ENCODE measurements at places on chromosomes 4 and X.

GRCh38 chr4:85955620-85956292, 404.1 kb downstream of the MAPK10 start:
- DNase-seq = no peak

GRCh38 chrX:49237060-49237459, 1.8 kb downstream of the CCDC22 start:
- DNase-seq = no peak

DNA sequence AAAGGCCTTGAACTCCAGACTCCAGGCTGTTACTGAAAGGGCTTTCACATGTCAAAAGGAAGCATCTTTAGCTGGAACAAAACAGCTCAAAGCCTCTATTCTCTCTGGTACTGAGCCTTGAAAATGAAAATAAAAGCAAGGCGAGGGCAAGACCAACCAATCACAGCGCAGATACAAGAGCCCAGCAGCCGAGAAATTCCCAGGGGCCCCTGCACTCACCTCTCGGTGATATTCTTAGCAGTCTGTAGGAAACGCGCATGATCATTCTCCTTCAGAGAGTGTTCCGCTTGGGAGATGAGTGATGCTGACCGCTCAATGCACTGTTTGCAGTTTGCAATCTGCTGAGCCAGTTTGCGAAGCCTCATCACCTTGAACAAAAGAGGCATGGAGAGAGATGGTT, 138.1 kb downstream of the MID1 start:
- DNase-seq = no peak

DNA sequence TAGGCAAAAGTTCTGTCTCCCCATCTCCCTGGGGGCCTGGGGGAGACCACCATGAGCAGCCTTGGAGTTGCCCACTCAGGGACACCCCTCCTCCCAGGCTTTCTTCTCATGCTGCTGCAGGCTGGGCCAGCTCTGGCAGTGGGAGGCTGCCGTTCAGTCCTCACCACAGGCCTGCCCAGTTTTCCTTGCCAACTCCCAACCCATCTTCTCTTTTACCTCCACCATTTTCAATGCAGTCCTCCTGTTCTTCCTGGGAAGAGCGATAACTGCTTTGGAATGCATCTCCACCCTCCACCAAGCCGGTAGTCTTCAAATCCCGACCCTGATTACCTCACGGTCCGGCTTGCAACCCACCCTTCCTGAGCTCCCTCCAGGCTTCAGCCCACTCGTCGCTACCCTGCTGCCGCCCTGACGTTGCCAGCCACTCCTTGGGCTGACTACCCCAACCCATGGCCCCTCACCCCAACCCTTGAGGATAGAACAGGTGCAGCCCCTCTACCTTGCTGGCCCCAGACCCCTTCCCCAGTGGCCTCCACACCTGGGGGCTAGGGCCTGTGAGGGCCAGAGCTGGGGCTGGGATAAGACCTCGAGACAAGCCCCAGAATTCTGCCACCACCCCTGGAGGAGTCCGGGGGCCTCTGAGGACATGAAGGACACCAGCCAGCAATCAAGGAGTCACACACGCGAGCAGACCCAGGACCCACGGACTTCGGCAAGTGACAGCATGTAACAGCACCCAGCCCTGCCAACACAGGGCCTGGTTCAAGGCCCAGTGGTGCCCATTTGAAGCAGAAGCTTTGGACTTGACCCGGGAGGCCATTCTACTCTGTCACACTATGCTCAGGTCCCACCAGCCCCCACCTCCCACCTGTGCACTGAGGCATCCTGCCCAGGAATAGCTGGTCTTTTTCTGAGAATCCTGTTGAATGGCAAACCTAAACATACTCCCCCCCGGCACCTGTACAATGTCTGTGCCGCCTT, 9.2 kb downstream of the WDR1 start:
- DNase-seq = no peak

GRCh38 chr4:13548059-13548983, 4.0 kb upstream of the NKX3-2 start:
- no peak for DNase-seq

DNA sequence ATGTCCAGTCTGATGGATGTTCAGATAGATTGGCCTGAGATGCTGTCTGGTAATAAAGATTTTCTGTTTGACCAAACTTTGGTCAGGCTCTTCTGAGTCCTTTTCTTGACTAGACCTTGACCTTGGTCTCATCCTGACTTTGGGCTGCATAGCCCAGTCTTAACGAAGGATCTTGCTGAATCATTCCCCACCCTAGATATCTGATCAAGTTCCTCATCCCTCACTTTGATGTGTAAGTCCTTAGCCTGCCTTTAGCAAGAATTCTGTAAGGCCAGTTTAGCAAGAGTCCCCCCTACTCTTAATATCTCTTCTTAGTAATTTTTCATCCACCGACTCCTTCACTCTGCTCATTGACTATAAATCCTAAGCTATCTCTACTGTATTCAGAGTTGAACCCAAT, 244.4 kb upstream of the JADE1 start:
- DNase-seq = no peak

DNA sequence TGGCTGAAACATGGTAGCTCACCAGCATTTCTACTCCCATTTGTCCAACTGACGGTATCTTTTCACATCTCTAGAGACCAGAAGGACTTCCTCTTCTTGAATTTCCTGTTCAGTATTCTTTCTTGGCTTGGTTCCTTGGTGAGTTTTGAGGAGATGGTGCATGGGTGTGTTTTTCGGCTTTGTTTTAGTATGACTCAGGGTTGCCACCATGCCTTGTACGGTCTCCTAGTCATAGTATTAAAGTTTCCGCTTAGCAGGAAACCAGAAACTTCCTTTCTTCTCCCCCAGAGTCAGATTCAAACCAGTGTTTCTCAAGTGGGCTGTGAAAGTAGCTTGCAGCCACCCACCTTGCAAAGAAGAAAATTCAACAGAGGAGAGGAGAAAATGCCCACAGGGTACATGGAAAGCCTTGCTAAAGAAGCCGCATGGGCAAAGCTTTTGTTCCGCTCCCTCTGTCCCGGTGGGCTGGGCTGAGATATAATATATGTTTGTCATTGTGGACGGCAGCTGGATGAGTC, 5.7 kb downstream of the CD99 start:
- no peak for DNase-seq

GRCh38 chr4:104752337-104752736, 257.6 kb upstream of the CXXC4 start:
- no peak for DNase-seq

DNA sequence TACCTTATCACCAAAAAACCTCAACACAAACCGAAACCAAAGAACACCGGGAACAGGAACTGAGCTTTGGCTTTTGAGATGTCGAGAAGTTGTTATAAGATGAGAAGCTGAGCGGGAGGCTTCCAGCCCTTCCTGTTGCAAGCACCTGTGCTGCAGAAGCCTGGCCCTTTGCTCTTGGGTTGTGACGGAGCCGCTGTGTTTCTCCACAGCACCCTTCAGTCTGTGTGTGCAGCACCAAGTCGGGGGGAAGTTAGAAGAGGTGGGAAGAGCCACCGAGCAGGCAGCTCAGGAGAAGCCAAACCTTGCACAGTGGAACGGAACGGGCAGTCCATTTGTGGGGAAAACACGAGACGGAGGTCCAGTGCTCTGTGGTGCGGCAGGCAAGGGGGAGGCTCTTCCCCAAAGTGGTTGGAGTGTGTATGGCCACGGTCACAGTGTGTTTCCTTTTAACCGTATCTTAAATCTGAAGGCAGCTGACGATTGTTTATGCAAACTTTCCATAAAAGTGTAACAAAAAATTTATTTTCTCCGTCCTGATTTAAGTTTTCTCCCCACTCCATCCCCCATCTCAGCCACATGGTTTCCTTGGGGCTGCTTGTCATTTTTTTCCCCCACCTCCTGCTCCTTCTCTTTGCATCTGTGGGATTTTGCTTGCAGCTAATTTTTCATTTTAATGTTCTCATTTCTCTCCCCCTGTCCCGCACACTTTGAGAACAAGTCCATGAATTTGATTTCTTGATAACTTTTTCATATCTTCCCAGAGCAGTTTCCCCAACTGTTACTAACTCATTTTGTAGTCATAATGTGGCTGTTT, 123.7 kb downstream of the STOX2 start:
- no peak for DNase-seq

GRCh38 chr4:81221303-81222081, 6.5 kb upstream of the PRKG2 start:
- DNase-seq = no peak

All from stimulated activated CD4-positive, alpha-beta T cell treated with anti-CD3 and anti-CD28 coated beads, TNF-alpha, amount 100 ng/mL, for 4 hours (primary cell).